A549 (cell line): ENCODE measurements at places on chromosomes 16 and 17.

DNA sequence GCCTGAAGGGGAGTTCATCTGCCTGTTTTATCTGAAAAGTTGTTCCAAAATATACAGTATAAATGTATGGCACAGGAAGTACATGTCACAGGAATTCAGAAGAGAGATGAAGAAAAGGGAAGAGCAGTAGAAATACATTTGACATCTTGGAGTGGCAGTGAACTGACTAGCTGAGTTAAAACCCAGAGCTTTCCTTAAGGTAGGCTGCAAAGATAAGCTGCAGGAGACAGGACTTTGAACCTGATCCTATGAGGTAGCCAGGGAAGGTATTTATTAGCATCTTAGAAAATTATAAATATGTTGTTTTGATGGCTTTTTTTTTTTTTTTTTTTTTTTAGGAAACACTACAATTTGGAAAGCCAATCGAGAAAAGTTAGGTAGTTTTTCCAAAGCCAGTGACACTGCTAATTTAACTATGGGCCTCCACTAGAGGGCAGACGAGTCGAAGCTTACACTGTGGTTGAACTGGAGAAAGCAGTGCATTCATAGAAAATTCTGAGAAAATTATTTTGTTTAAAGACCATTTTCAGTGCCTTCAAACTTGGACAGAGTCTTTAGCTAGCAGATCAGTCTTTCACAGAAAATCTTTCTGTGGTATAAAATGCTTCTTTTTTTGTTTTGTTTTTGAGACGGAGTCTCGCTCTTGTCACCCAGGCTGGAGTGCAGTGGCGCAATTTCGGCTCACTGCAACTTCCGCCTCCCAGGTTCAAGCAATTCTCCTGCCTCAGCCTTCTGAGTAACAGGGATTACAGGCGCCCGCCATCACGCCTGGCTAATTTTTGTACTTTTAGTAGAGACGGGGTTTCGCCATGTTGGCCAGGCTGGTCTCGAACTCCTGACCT lies 122.3 kb downstream of the SSH2 start:
- peak; percentile 73 for DNase-seq

GRCh38 chr16:11171757-11172299 lies 84.2 kb downstream of the SOCS1 start:
- DNase-seq = no peak

- no peak for DNase-seq
Measured at GRCh38 chr17:58060596-58061191, 22.5 kb upstream of the DYNLL2 start.

- DNase-seq = peak; percentile 77
Measured at GRCh38 chr16:75265911-75266701, 14.7 kb upstream of the BCAR1 start.

DNA sequence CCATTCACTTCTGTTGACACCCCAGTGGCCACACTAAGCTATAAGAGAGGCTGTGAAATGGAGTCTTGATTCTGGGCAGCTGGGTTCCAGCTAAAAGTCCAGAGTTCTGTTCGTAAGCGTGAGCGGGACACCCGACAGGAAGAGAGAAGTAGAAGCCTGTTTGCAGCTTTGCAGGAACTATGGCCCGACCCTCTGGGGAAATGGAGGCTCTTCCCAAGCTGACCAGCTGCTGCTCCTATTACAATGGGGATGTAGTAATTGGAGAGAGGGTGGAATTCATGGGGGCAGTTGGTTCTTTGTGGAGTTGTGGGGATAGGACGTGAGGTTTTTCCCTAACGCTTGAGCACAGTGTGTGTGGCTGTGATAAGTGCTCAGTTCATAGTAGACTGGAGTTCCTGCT lies 28.4 kb downstream of the UBALD1 start:
- DNase-seq = no peak

GRCh38 chr16:15523092-15523541 lies 88.7 kb downstream of the BMERB1 start:
- no peak for DNase-seq

GRCh38 chr17:78534492-78535272 lies 42.5 kb downstream of the DNAH17 start:
- DNase-seq = no peak
